Activated B cell treated with CpG ODN at 0.5 μM for 24 hours (primary cell): ENCODE measurements at places on chromosomes 5 and 9.

GRCh38 chr9:91126761-91127445 is 234.8 kb downstream of the AUH start:
- DNase-seq, result no peak

DNA sequence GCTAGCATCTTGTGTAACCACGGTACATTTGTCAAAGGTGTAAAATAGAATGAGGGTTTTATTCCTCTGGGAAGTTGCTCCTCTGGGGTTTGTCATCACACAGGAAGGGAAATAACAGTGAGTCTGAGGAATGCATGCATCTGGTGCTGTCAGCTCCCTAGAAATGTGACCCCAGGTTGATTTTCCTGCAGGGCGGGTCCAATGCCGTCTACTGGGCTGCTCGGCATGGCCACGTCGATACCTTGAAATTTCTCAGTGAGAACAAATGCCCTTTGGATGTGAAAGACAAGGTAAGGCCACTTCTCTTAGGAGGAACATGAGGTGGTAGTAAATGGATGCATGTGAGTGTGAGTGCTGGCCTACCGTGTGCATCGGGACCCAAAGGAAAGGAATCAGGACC is 78.8 kb upstream of the CTSL start:
- no peak for DNase-seq

DNA sequence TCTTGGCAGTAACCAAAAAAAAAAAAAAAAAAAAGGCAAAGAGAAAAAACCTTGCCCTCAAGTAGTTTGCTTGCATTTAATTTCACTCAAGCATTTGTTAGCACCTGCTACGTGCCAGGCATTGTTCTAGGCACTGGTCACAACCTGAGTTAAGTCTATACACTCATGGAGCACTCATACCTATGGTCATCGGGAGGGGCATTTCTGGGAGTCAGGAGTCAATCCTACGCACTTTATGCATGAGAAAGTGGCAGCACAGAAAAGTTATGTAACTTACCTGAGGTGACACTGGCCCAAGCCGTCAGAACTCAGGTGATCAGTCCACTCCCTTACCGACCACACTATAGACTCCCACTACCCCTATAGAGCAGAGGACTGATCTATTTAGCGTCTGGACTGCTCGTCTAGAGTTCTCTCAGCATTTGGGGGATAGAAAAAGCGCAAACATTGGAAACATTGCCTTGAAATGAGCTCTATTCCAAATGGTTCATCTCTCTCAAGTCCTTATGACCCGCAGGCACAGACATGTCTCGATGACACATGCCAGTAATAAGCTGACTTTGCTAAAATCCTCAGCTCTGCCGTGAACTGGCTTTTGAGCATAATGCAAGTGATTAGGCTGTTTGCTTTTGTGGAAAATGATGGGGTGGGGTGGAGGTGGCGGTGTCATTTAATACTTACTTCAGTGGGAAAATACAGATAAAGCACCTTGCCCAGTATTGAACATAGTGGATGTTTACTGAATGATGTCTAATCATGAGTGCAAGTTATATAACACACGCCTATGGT is 160.2 kb downstream of the ARHGEF28 start:
- no peak for DNase-seq

DNA sequence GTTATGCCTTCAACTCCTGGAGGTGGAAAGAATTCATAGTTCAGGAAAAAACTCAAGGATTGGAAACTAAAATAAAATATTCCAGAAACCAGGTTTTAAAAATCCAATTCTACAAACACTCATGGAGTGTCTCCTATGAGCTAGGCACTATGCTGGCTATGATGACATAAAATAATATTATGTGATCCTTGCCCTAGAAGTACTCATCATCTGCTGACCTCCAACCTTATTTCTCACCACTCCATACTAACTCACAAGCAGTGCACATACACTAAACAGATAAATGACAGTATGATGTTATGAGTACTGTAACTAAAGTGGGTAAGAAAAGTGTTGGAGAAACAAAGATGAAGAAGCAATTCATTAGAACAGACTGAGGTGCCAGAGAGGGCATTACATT is 93.2 kb upstream of the NR5A1 start:
- no peak for DNase-seq

- no peak for DNase-seq
Measured at GRCh38 chr5:85823462-85824426, 794.0 kb upstream of the COX7C start.
